ENCODE measurements at places on chromosomes 4 and X. TPM values are rescaled to one million over a fixed set of nuclear protein-coding genes. Genes with fewer than 3 reads are reported as not detected.

DNA sequence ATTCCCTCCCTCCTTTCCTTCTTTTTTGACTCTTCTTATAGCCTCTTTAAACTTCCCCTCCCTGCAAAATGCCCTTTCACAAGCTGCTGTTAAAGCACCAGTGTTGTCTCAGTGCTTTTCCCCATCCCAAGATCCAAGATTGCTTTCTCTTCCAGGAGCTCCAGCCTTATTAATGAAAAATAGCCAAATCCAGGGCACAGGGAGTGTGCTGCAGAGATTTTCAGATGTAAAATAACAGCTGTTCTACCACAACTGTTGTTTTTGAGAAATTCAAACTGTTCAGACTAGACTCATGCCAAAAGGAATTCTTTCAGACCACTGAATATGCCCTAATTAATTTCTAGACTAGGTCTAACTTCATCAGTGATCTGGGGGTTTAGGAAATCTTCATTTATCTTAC is 47.0 kb upstream of the GPC3 start:
- H3K36me3 ChIP-seq, result no peaks in the 10 kb centered on the region
- no peaks in the 10 kb centered on the region for H3K4me1 ChIP-seq
- no peaks in the 10 kb centered on the region for H3K27me3 ChIP-seq

- H3K4me1 ChIP-seq, result peaks cover 41% of the 10 kb centered on the region
- H3K27me3 ChIP-seq, result no peaks in the 10 kb centered on the region
- H3K36me3 ChIP-seq, result no peaks in the 10 kb centered on the region
- DNase-seq, result no peak
- H3K27ac ChIP-seq, result no peak overlapping the region
These were observed 33.3 kb upstream of the SLC25A4 start for GRCh38 chr4:185109736-185110135.

- H3K36me3 ChIP-seq, result no peaks in the 10 kb centered on the region
- H3K4me3 ChIP-seq, result no peak overlapping the region
- DNase-seq, result no peak
- H3K27ac ChIP-seq, result no peak overlapping the region
These were observed 321.0 kb downstream of the IL15 start for GRCh38 chr4:141957416-141957815.

GRCh38 chr4:14539246-14539645 is 463.0 kb upstream of the CPEB2 start:
- no peaks in the 10 kb centered on the region for H3K36me3 ChIP-seq
- H3K27me3 ChIP-seq, result no peaks in the 10 kb centered on the region
- H3K4me1 ChIP-seq, result no peaks in the 10 kb centered on the region

DNA sequence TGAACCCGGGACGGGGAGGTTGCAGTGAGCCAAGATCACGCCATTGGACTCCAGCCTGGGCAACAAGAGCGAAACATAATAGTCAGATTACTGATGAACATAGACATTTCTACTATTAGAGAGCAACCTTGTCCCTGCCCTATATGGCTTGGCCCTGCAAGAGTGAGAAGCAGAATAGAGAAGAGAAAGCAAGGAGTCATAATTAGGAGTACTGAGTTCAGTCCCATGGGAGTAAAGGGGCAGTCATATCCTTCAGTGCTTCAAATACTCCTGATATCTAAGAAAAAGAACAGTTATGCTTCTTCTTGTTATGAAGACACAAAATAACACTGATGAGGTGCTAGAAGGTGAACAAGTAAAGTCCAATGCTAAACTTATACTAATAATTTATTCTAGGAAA is 33.8 kb downstream of the CLDN2 start:
- no peak for DNase-seq
- no peak overlapping the region for H3K27ac ChIP-seq
- no peaks in the 10 kb centered on the region for H3K4me1 ChIP-seq
- no peaks in the 10 kb centered on the region for H3K36me3 ChIP-seq
- H3K4me3 ChIP-seq, result no peak overlapping the region
- no peaks in the 10 kb centered on the region for H3K27me3 ChIP-seq

DNA sequence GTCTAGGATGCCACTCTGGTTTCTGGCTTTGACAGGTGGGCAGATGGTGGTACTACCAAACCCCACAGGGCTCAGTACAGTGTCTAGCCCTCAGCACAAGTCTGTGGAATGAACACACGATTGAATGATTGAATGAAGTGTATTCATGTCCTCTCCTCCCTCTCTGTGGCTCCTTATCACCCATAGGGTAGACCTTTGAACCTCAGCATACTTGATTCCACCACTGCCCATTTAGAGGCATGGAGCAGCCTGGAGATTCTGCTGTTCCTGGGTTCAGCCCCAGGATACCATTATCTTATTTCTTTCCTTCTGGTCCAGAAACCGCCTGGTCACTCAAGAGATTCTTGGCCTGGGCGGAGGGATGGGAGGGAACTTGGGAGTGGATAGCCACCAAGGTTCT is 53.9 kb downstream of the PRPS1 start:
- H3K27me3 ChIP-seq, result no peaks in the 10 kb centered on the region
- H3K27ac ChIP-seq, result peak overlapping the region; percentile 66
- no peak overlapping the region for H3K4me3 ChIP-seq
- peaks cover 57% of the 10 kb centered on the region for H3K4me1 ChIP-seq
- DNase-seq, result no peak

DNA sequence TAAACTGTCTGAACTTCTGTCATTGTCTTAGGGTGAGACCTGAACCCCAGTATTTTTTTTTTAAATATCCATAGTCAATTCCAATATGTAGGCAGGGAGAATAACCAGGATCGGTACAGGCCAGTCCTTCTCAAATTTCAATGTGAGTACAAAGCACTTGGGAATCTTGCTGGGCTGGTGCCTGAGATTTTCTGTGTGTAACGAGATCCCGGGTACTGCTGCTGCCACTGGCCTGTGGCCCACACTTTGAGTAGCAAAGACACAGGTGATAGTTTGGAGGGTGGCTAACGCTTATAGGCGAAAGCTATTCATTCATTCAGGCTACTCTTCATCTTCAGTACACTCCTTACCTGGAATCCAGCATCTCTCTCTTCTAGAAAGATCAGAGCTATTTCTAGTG is 923.6 kb upstream of the TENM3 start:
- H3K27me3 ChIP-seq, result no peaks in the 10 kb centered on the region
- no peaks in the 10 kb centered on the region for H3K4me1 ChIP-seq
- no peak overlapping the region for H3K27ac ChIP-seq
- DNase-seq, result no peak

GRCh38 chr4:164943192-164943591 is 34.3 kb downstream of the TRIM61 start:
- H3K27me3 ChIP-seq, result no peaks in the 10 kb centered on the region
- H3K27ac ChIP-seq, result no peak overlapping the region
- H3K4me3 ChIP-seq, result no peak overlapping the region
- H3K4me1 ChIP-seq, result no peaks in the 10 kb centered on the region
- DNase-seq, result no peak

- DNase-seq, result no peak
- H3K27ac ChIP-seq, result peak overlapping the region; percentile 62
- no peak overlapping the region for H3K4me3 ChIP-seq
- H3K27me3 ChIP-seq, result no peaks in the 10 kb centered on the region
- H3K36me3 ChIP-seq, result no peaks in the 10 kb centered on the region
These were observed 64.2 kb upstream of the MAP3K15 start for GRCh38 chrX:19579485-19579884.

DNA sequence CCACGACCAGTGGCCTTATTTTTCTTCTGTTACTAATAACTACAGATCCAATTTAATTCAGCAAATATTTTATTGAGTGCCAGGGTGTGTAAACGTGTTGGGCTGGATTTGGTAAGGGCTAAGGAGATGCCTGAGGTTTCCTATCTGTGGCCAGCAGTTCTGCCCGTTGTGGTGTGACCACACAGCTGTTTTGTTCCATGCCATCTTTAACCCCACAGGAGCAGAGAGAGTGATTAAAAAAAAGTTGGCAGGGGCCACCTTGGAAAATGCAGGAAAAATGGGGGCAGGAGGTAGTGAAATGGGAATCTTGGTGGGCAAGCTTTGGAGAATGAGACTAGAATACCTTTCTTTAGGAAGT is 1.1 kb downstream of the PLAC8 start:
- H3K36me3 ChIP-seq, result no peaks in the 10 kb centered on the region
- H3K27ac ChIP-seq, result no peak overlapping the region
- no peaks in the 10 kb centered on the region for H3K4me1 ChIP-seq
- no peak overlapping the region for H3K4me3 ChIP-seq

DNA sequence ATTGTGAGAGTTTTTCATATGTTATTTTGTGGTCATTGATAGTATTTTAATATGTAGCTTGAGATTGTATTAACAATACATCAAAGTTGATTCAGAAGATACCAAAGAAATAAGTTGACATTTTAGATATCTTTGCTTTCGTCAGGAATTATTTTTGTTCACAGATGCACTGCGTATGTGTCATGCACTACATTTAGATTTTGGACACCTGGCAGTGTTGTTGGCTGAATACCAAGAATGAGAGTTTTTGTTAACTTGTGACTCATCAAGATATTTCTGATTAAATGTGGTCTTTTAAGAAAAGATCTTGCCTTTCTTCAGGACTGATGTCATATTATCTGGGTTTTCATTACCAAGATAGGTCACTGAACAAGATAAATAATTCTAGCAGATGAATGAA is 633.4 kb downstream of the CENPC start:
- no peaks in the 10 kb centered on the region for H3K36me3 ChIP-seq
- DNase-seq, result no peak
- H3K27ac ChIP-seq, result no peak overlapping the region
- H3K27me3 ChIP-seq, result no peaks in the 10 kb centered on the region
- no peak overlapping the region for H3K4me3 ChIP-seq

- no peak overlapping the region for H3K4me3 ChIP-seq
- no peak overlapping the region for H3K27ac ChIP-seq
- no peak for DNase-seq
- no peaks in the 10 kb centered on the region for H3K4me1 ChIP-seq
- no peaks in the 10 kb centered on the region for H3K27me3 ChIP-seq
These were observed 223.1 kb downstream of the ANK2 start for GRCh38 chr4:113272523-113272922.

GRCh38 chr4:184838249-184839074 is 12.7 kb upstream of the ACSL1 start:
- no peaks in the 10 kb centered on the region for H3K27me3 ChIP-seq
- H3K4me3 ChIP-seq, result no peak overlapping the region
- DNase-seq, result no peak
- no peaks in the 10 kb centered on the region for H3K36me3 ChIP-seq

DNA sequence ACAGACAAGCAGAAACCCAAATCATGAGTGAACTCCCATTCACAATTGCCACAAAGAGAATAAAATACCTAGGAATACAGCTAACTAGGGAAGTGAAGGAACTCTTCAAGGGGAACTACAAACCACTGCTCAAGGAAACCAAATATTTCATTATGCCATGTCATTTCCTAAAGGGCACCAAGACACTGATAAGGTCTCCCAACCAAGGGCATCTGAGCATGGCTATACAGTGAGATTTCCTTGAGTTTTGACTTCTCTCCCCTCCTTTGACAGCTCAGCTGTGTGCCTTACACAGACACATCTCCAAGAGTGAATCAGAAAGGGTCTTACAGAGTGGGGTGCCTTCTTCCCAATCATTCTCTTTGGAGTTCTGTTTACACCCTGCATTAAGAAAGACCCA is 40.4 kb downstream of the PCDH7 start:
- no peak for DNase-seq
- no peak overlapping the region for H3K4me3 ChIP-seq
- no peaks in the 10 kb centered on the region for H3K27me3 ChIP-seq
- no peaks in the 10 kb centered on the region for H3K36me3 ChIP-seq
- no peak overlapping the region for H3K27ac ChIP-seq

GRCh38 chrX:39974270-39974669 is 123.5 kb downstream of the BCOR start:
- no peaks in the 10 kb centered on the region for H3K4me1 ChIP-seq
- no peak overlapping the region for H3K4me3 ChIP-seq
- H3K27ac ChIP-seq, result no peak overlapping the region
- no peaks in the 10 kb centered on the region for H3K27me3 ChIP-seq
- H3K36me3 ChIP-seq, result no peaks in the 10 kb centered on the region
- no peak for DNase-seq

DNA sequence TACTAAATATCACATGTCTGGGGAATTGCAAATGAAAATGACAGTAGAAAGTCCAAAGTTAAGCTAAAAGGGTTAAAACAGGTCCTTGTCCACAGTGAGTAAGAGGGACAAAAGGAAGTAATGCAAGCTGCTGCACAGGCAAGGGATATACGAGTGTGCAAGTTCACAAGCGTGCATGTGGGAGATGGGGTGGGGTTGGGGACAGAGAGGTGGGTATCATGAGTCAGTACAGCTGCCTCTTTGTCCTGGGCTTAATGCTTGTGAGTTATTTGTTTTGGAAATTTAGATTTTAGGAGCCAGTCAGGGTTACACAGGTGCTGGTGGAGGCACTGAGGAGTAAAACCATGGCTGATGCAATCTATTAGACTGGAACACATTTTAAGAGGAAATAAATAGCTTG is 3.3 kb upstream of the GPRASP2 start:
- no peaks in the 10 kb centered on the region for H3K36me3 ChIP-seq
- no peak overlapping the region for H3K27ac ChIP-seq
- no peak overlapping the region for H3K4me3 ChIP-seq
- no peaks in the 10 kb centered on the region for H3K4me1 ChIP-seq
- no peak for DNase-seq

DNA sequence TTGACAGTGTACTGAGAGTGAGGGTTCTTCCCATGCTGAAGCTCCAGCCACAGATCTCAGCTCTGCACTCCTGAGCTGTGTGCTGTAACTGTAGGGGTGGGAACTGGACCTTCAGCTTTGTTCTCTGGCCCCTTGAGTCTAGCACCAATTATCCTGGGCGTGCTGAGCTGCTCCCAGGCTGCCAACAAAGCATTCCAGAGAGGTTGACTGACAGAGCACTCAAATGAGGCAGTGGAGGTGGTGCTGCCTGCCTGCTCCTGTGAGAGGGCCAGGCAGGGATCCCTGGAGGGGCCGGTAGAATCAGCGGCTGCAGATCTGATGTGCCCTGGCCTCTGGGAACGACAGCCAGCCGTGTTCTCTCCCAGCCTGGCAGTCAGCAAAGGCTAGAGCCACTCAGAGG is 375.7 kb upstream of the AADAT start:
- H3K27ac ChIP-seq, result no peak overlapping the region
- H3K4me1 ChIP-seq, result no peaks in the 10 kb centered on the region
- DNase-seq, result no peak
- no peak overlapping the region for H3K4me3 ChIP-seq
- no peaks in the 10 kb centered on the region for H3K27me3 ChIP-seq

The REELD1 gene
- total RNA-seq, result not detected

The TMEM271 gene
- not detected for total RNA-seq

The UGT2B17 gene
- not detected for total RNA-seq

The UFSP2 gene
- 28.6 TPM for total RNA-seq

The GLRA3 gene
- not detected for total RNA-seq

The PNMA3 gene
- 2.6 TPM for total RNA-seq

The PPBP gene
- total RNA-seq, result 1.6 TPM

The RBM3 gene
- total RNA-seq, result 62.1 TPM

The SGCB gene
- total RNA-seq, result 63.9 TPM

The DNAAF6 gene
- not detected for total RNA-seq

Measured in right atrium auricular region (tissue), 2 donors.